Hematopoietic multipotent progenitor cell (in vitro differentiated cells): ENCODE measurements at places on chromosomes 11 and 22.

- DNase-seq = no peak
Observed at GRCh38 chr22:24965822-24966626, 13.5 kb downstream of the KIAA1671 start.

GRCh38 chr11:92886243-92886905 is 83.1 kb upstream of the MTNR1B start:
- no peak for DNase-seq

DNA sequence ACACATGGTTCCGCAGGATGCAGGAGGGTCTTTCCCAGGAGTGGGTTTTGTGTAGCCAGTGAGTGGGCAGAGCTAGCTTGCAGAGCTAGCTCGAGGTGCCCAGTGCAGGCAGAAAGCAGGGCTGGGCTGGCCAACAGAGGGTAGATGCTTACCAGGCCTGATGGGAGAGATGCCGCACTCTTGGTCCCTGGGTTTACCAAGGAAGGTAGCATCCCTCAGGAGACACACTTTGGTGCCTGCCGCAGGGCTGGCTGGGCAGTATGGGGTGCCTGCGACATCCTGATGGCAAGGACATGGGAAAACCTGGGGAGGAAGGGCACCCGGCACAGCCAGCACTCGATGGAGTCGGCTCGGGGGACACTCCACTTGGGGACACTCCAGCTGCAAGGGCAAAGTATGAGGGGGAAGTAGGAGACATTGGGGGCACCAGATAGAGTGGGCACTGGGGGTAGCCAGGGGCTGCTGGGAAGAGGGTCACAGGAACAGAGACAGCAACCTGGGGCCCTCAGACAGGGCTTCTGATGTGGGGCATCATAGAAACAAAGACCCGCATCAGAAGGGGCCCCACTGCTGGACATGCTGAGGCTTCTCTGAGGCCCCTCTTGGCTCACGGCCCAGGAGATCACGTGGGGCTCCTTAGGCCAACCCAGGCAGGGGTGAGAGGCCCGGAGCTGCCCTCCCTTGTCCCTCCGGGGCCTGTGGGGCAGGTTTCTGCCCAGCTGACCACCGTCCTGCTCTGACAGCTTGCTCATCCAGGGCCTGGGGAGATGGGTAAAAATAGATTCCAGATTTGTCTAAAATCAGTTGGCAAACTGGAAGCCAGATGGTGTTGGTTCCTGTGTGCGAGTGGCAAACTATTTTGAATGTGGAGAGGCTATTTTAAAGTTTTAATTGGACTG is 89.8 kb downstream of the MORC2 start:
- DNase-seq = no peak

DNA sequence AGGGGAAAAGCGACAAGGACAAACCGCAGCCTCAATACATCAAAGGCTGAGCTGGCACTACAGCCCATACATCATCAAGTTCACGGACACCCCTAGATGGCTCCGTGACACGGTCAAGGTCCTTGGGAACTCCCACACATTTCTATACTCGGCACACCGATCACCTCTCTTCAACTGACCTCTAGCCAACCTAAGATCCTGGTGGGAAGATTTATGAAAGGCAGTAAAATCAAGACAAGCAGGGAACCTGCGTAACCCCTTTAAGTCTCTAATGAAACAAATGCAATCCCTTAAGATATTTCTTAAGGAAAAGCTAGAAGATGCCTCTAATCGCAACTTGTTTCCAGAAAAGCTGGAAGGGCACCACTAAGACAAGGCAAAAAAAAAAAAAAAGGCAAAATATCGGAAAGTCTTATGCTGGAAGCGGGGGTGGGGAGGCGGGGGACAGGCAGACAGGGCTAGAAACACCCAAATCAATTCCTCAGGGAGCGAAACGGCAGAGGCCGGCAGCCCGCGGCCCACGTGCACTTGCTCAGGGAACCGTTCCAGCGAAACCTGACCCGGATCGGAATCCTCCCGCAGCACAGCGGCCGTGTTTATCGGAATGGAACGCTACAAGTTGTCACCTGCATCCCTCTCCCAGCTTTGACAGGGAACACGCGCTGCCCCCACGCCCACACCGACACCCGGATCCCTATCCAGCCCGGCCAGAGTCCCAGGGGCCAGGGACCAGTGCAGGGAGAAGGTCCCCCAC is 1.4 kb downstream of the ARHGAP20 start:
- no peak for DNase-seq

GRCh38 chr22:30044881-30045493 is 35.3 kb upstream of the HORMAD2 start:
- no peak for DNase-seq
